Fibroblast of skin of scalp (primary cell): ENCODE measurements at places on chromosomes 11 and 22.

DNA sequence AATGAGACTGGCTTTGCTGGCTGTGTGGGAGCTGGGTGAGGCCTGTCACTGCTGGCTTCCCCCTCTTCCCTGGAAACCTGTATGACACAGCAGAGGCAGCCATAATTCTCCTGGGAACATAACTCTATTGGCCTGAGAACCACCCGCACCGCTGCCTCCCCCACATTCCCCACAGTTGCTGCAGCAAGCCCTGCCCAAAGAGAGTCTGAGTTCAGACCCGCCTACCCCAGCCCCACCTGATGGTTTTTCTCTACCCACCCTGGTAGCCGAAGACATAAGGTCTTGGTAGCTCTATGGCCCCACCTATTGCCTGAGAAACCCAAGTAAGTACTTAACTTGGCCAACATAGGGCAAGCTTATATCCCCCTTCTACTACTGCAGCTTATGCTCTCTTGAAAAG is 174.8 kb downstream of the C11orf91 start:
- DNase-seq = no peak

DNA sequence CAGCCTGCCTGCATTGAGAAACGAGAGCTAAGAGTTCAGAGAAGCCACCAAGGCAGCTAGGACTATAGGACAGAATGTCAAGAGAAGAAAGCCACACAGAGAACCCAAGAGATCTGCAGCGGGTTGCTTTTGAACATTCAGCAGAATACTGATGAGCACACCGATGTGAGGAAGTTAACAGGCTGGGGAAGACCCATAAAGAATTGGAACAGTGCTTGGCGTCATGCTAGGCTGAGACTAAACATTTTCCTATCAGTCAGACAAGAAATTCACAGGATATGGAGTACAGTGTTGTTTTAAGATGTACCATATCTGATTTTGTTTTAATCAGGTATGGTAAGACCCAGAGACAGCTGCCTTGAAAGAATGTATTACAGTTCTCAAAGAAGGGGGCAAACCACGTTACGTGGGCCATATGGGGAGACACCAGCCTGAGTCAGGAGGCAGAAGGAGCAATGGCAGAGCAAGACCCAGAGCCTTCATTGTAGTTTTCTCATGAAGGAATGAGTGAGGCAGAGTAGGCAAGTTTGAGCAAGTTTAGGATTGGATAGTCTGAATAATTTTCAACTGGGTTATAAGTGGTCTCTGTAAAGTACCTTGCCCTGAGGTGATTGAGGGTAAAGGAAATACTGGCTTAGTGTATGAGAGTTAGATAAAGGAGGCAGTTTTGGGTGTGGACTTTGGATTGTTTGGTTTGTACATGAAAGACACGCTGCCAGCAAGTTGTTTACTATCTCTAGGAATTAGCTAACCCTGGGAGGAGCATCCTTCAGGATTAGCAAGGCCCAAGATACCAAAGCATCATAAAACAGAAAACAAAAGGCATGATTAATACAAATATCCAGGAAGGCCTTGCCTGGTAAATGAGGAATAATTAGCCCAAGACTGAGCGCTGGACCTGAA is 14.3 kb downstream of the LRRC75B start:
- no peak for DNase-seq

GRCh38 chr11:782264-783174 is 5.2 kb upstream of the GATD1 start:
- no peak for DNase-seq

DNA sequence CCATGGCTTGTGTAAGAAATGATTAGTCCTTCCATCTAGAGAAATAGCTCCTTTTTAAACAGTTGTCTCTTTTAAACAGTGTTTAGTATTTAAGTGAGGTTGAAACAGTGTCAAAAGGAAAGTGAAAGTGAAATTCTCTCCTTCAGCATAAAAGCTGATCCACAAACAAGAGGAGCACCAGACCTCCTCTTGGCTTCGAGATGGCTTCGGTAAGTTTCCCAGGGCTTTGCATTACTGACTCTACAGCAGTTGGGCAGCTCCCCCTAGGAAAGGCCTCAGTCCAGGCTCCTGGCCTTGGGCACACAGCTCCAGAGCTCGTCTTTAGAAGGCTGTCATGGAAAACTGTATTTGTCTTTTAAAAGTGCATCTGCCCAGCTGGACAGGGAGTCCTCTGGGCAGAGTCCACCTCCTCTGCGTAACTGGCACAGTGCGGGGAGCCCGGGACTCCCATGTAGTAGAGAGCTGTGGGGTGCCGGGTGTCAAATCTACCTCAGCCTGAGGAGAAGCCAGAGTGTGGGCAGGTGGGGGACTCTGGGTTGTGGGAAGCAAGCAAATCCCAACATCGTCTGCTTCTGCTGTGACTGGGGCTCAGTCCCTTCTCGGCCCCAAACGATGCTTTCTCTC is at the start of gene PLAAT4:
Gene PLAAT4, plus strand, starts transcription at position 140 of the 624 bp plus-strand sequence. Its CDS starts 61 bp downstream, at position 201.
- peak; percentile 56 for DNase-seq

DNA sequence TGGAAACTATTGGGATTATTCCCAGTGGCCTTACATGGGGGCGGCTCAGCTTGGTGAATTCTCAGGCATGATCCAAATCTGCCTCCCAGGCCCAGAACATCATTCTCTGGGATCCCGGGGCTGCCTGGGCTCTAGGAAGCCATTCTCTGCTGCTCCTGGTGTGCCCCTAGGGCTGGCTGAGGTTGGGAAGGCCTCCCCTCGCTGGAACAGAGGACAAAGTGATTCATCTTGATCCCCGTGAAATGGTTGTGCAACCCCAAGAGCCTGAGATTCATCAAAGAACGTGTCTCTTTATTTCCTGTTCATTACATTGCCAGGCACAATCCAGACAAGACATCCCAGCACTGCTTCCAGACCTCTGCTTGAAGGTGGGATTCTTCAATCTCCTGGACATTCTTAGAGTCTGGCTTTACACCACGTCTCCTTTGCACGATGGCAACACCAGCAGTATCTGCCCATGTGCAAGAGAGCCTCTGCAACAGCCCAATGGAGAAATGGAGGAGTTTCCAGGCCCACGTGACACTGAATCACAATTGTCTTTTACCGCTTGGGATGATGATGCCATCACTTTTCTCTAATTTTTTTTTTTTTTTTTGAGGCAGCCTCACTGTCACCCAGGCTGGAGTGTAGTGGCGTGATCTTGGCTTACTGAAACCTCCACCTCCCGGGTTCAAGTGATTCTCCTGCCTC is 52.3 kb downstream of the TST start:
- DNase-seq = no peak

- DNase-seq = peak; percentile 67
These were observed at the start of gene PHETA2 for GRCh38 chr22:42074132-42074811. TSS of gene PHETA2 (plus strand) at chr22:42074248. CDS start at chr22:42077294, 3,046 bp downstream.

- DNase-seq = no peak
These were observed 76.6 kb upstream of the UCP3 start for GRCh38 chr11:74085542-74085892.

DNA sequence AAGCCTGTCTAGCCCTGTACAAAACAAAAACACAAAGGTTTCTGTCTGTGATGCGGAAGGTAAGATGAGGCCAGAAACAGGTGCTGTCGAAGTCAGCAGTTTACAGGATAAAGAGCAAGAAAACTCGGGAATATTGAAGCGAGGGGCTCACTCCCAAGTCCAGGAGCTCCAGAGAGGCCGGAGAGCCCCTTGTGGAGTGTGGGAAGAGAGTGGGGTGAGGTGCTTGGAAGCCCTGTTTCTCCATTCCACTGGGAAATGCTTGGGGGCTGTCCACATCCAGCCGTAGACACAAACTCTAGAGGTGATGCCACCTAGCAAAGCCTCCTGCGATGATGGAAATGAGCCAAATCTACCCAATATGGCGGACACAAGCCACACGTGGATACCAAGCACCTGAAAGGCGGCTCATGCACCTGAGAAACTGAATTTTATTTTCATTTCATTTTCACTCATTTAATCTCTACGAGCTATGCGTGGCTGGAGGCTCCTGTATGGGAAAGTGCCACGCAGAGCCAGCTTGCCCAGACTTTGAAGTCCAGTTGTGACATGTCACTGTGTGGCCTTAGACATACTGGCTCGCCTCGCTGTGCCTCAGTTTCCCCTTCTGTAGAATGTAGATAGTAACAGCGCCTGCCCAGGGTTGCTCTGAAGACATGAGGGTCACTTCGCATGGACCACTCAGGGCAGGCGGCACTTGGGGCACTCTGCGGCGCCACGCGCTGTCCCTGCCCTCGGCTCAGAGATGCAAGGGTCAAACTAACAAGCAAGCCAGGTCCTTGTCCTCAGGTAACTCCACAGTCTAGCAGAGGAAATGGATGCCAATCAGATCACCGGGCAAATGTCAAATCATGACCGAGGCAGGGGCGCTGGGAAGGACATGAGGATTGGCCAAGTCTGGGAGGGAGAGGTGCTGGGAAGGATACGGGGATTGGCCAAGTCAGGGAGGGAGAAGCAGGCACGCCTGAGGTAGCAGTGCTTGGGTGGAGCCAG is 684.7 kb downstream of the TBC1D22A start:
- DNase-seq = no peak

DNA sequence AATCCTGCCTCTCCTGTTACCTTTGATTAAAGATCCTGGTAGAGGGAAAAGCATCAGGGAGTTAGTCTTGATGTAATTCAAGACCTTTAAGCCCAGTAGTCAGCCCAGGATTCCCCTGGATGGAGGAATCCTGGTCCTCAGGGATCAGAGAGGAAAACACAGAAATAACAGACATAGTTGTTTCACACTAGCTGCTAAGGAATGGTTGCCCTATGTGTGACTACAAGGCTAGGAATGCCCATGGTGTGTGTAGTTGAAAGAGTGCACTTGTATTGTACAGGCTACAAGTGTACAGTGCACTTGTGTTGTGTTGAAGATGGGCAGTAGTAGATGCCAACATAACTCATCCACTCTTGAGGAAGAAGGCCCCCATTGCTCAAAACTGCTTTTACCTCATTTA is 226.8 kb downstream of the AASDHPPT start:
- DNase-seq = peak; percentile 84

DNA sequence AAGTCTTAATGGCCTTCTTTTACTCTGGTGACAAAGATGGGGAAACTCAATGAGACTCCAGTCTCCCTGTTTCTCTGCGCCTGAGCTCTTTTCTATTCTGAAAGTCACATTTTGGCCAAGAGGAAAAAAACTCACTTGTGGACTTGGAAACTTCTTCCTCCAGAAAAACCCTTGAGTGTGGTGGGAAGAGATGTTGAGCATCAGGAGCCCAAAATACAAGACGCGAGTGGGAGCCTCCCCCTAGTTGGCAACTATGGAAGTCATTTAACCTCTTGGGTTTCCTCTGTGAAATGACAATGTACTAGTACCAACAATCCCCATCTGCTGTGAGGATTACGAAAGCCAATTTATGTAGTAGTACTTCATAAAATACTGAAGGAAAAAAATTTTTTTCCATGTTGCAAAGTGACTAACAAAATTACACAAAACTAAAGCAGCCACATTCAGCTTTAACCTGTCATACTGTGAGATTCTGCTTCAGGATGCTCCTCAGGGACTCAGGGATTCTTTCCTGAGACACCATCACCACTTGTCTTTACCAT is 524 bp upstream of the SLC25A17 start:
- DNase-seq = peak; percentile 14

DNA sequence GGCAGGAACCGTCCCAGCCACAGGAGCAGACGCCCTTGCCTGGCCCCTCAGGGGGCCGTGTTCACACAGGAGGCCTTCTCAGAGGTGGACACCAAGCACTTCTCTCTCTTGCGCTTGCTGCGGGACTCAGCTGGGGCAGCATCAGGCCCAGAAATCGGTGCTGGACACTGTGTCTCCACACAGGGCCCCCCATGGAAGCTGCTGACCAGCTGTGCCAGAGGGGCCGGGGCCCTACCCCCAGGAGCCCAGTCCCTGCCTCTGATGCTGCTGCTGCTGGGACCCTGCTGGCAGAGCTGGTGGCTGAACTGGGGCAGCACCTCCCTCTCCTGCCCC is 4.0 kb downstream of the PLXNB2 start:
- no peak for DNase-seq

- DNase-seq = peak; percentile 44
These were observed 345.4 kb upstream of the KIRREL3 start for GRCh38 chr11:127345819-127346459.

- no peak for DNase-seq
These were observed 31.4 kb upstream of the BRSK2 start for GRCh38 chr11:1358286-1358685.

- peak; percentile 11 for DNase-seq
These were observed 88.8 kb downstream of the ABTB2 start for GRCh38 chr11:34268906-34269430.

GRCh38 chr11:34644669-34645406 is 23.9 kb downstream of the EHF start:
- DNase-seq = peak; percentile 81

- no peak for DNase-seq
These were observed 947.7 kb upstream of the TENM4 start for GRCh38 chr11:80388536-80388935.

DNA sequence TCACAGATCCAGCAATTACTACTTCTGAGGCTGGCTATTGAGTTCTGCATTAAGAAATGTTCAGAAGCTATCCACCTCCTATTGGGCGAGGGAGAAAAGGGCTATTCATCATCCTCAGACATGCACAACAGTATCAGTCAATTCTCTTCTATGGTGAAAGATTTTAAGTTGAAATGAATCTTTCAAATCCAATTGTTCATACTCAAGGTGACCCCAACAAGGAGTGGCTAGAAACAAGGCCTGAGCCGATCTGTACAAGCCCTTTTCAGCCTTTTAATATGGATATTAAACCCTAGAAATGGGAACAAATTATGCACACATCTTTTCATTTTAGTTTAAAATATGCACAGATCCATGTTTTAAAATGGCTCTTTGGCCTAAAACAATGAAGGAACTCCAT is 303.5 kb upstream of the PITPNB start:
- DNase-seq = no peak

GRCh38 chr11:9285850-9286587 is 20.9 kb upstream of the DENND5A start:
- no peak for DNase-seq

- DNase-seq = no peak
These were observed 7.4 kb upstream of the GNAZ start for GRCh38 chr22:23062616-23063538.

GRCh38 chr11:110951037-110951949 is 239.1 kb upstream of the ARHGAP20 start:
- no peak for DNase-seq

GRCh38 chr11:18492888-18493287 is 33.9 kb downstream of the TSG101 start:
- DNase-seq = no peak

DNA sequence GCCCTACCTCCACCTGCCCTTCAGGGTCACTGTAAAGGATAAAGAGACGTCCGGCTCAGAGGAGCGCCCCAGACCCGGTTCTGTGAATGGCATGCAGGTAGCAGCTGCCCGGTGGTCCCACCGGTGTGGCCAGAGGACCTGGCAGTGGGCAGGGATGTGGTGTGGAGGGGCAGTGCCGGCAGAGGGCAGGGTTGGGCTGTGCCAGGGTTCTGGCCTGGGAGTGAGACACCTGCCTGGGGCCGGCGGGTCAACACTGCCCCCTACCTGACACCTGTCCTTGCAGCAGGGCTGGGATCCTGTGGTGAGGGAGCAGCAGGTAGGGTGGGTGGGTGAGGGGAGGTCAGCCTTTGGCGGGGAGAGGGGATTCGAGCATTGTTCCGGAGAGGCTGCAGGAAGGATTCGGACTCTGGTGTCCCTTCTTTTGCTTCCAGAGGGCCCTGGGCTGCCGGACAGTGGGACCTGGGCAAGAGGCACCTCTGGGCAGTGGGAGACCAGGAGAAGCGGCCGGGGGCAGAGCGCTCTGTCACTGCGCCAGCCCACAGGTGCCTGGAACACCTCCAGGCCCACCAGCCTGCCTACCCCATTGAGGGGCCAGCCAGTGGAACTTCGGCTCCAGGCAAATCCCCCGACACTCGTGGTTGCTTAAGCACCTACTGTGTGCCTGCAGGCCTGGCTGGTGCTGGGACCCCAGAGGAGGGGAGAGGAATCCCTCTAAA is 1.6 kb upstream of the PHLDA2 start:
- peak; percentile 35 for DNase-seq
